ENCODE measurements at places on chromosomes 7 and 10.

GRCh38 chr7:87152112-87152896 is at the start of gene DMTF1:
Gene DMTF1 (plus strand): TSS chr7:87152453. CDS start chr7:87164942, 12,489 bp downstream.
- peak; percentile 92 for DNase-seq

DNA sequence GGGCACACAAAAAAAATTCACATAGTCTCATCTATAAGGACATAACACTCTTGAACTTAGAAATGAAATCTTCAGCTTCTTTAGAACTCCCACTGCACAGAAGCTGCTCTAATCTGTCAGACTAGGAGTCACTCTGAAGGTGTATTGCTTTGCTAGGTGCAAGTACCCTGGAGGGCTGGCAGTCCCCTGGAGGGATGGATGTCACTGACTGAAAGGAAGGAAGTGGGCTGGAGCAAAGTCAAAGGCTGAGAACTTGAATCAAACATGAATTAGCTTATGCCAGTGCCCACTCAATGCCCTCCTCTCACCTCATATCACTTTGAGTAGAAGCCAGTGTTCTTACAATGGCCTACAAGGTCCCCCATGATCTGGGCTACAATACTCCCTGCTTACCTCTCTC is 140.3 kb upstream of the ANKRD1 start:
- DNase-seq = no peak

- DNase-seq = no peak
Measured at GRCh38 chr10:124105045-124105444, 11.6 kb upstream of the CHST15 start.

DNA sequence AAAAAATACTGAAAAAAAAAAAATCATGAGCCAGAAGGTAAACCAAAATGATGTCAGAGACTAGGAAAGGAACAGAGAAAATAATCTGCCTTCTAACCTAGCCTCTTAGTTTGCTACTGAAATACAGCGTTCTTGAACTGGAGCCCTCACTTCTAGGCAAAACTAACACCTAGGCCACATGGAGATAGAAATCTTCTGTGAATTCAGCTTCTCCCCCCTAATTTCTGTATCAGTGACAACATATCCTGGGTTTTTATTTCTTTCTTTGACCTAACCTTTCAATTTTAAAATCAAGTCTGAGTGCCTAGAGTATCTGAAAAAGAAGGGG is 100.1 kb upstream of the GLCCI1 start:
- no peak for DNase-seq

DNA sequence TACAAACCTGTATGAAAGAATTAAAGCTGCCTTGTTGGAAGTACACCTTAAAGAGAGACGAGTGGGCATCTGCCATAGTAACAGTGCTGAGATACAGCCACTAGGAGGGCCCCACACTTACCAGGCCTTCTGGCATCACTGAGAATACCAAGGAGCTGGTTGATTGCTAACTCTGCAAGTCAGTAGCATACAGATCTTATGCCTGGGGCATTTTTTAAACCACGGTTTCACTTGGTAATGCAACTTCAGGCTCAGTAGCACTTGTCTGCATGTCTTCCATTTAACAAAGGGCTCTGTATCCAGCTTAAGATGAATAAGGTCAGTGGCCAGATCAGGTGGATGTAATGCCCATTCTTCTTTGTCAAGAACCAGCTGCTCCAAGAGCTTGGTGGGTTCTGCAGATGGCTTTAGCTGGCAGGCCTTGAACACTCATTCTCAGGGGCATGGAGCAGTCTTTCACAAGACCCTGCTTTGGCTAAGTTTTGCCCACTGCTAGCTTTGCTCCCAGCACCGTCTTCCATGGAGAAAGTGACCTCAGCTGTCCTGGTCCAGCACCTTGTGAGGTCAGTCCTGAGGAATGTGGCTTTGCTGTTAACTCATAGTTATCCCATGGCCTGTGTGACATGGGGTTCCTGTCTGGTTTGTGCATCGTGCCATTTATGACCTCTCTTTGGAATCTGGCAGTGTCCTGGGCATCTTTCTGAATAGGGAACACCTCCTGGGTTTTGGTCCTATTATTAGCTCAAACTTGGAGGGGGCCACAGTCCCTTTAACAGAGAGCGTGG is 68.1 kb downstream of the BMPER start:
- DNase-seq = no peak
